Activated naive CD4-positive, alpha-beta T cell treated with anti-CD3 and anti-CD28 coated beads for 36 hours (primary cell): ENCODE measurements at places on chromosomes 1 and 21. TPM values are rescaled to one million over a fixed set of nuclear protein-coding genes. Genes with fewer than 3 reads are reported as not detected.

GRCh38 chr1:51514733-51515132, 4.3 kb downstream of the EPS15 start:
- H3K4me3 ChIP-seq: no peak overlapping the region
- H3K27me3 ChIP-seq: no peaks in the 10 kb centered on the region
- DNase-seq: no peak

DNA sequence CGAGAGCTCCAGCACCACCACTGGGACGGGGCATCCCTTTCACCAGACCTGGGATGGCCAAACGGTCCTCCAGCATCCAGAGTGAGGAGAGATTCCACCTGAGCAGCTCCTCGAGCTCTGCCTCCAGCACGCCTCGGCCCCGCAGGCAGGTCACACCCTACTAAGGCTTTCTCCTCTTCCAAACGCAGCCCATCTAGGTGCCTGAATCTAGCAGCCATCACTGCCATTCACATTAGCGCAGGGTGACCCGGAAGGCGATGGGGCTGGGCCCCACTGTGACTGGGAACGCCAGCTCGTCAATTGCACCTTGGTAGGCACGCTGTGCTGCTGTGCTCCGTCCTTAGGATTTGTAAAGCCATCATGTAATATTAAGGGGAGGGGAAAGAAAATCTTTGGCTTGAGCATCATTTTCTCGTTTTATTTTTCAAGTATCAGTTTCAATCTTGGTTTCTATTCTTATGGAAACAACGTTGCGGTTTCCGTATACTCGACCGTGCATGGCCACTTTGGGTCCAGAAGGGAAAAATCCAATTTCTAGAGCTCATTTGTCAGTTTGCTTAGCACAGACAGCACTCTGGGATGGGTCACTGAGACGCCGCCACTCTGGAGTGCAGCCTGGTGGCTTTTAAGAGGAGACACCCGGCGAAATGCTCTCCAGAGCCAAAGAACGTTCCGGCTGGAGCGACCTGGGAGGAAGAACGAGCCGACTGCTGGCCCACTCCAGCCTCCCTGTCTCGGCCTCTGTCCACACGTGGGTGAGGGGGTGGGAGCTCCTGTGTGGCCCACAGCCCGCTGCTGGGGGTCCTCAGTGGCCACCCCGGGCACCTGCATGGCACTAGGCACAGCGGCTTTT, 173.6 kb downstream of the PRDM16 start:
- no peak for DNase-seq
- no peaks in the 10 kb centered on the region for H3K36me3 ChIP-seq
- peaks cover 6% of the 10 kb centered on the region for H3K27me3 ChIP-seq
- H3K4me1 ChIP-seq: no peaks in the 10 kb centered on the region

DNA sequence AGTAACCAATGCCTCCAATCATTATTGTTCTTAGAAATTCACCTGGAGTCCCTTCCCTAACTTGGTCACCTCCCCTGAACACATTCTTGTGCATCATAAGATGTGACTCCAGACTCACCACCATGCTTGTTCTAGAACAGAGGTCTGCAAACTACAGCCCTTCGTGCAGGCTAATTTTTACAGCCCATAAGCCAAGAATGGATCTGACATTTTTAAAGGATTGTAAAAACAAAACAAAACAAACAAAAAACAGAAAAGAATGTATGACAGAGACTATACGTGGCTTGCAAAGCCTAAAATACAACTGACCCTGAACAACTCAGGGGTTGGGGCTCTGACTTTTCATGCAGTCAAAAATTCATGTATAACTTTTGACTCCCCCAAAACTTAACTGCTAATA, 6.2 kb upstream of the HIVEP3 start:
- H3K36me3 ChIP-seq: no peaks in the 10 kb centered on the region
- H3K4me3 ChIP-seq: no peak overlapping the region
- peaks cover 11% of the 10 kb centered on the region for H3K4me1 ChIP-seq
- no peak overlapping the region for H3K27ac ChIP-seq
- no peak for DNase-seq
- H3K27me3 ChIP-seq: no peaks in the 10 kb centered on the region

- peaks cover 64% of the 10 kb centered on the region for H3K27me3 ChIP-seq
- DNase-seq: no peak
- H3K27ac ChIP-seq: no peak overlapping the region
- no peaks in the 10 kb centered on the region for H3K36me3 ChIP-seq
- H3K4me1 ChIP-seq: peaks cover 8% of the 10 kb centered on the region
These were observed 787 bp downstream of the GRIK3 start for GRCh38 chr1:37033355-37034101.

GRCh38 chr1:54360165-54361005, 45.8 kb downstream of the SSBP3 start:
- peaks cover 84% of the 10 kb centered on the region for H3K4me1 ChIP-seq
- H3K4me3 ChIP-seq: no peak overlapping the region
- no peaks in the 10 kb centered on the region for H3K27me3 ChIP-seq
- H3K27ac ChIP-seq: no peak overlapping the region

- H3K27ac ChIP-seq: no peak overlapping the region
- no peaks in the 10 kb centered on the region for H3K27me3 ChIP-seq
- no peak for DNase-seq
- H3K36me3 ChIP-seq: peaks cover 5% of the 10 kb centered on the region
- no peak overlapping the region for H3K4me3 ChIP-seq
- peaks cover 16% of the 10 kb centered on the region for H3K4me1 ChIP-seq
These were observed 99.2 kb upstream of the BTG3 start for GRCh38 chr21:17711896-17712295.

DNA sequence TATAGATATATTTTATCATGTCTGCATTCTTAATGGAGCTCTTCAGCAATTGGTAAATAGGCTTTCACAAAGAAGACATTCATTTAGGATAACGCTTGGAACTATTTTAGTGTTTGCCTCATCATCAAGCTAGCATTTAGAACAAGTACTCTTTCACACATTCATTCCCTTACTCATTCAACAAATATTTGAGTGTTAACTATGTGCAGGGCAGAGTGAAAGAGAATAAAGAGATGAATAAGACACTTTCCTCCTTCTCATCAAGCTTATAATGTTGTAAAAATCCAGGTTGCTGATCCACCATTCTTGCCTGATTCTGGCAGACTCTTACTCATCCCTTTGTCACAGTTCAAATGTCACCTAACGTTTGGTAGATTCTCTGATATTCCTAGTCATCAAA, 386.3 kb upstream of the BEND5 start:
- no peak overlapping the region for H3K4me3 ChIP-seq
- no peak overlapping the region for H3K27ac ChIP-seq
- no peaks in the 10 kb centered on the region for H3K27me3 ChIP-seq
- H3K4me1 ChIP-seq: no peaks in the 10 kb centered on the region
- DNase-seq: no peak
- no peaks in the 10 kb centered on the region for H3K36me3 ChIP-seq

GRCh38 chr1:89609781-89610456, 23.0 kb upstream of the LRRC8C start:
- H3K27ac ChIP-seq: peak overlapping the region; percentile 91
- DNase-seq: peak; percentile 37
- no peaks in the 10 kb centered on the region for H3K36me3 ChIP-seq
- peaks cover 90% of the 10 kb centered on the region for H3K4me1 ChIP-seq

DNA sequence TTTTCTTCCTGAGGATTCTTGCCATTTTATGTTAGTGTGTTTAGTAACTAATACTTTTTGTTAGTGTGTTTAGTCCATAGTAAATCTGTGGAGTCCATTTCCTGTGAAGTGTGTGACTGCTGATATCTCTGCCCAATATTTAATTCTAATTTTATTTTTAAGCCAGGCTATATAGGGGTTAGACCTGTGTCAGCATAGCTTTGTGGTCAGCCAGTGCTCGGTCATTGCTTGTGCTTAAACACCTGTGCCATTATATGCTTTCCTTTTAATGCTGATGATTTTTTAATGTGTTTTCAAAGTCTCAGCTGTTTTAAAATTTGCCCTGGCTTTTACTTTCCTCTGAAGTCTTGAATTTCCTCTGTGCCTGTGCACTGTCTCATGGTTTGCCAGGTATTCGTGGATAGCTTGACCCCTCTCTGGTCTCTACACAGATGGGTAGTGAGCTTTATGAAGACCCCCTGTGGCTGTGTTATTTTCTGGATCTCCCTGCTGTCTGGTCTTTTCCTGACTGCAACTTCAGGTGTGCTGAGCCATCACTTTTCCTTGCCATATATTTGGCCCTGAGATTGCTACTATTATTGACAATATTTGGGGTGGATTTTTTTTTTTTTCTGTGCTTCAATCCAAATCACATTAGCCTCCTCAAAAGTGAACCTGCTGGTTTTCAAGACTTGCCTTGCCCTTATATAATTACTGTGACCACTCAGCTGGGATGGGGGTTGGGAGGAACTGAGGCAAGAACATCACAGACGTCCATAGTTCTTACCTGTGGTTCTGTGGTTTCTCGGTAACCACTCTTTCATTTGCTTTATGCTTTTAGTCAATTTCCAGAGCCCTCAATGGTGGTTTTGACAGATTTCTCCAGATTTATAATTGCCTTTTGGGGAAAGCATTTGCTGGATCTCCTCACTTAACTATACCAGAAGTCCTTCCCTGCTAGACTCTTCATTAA, 59.6 kb downstream of the RPS6KC1 start:
- no peaks in the 10 kb centered on the region for H3K27me3 ChIP-seq
- DNase-seq: no peak
- H3K4me1 ChIP-seq: peaks cover 7% of the 10 kb centered on the region
- H3K27ac ChIP-seq: no peak overlapping the region

GRCh38 chr1:103254691-103255090, 146.4 kb upstream of the COL11A1 start:
- no peaks in the 10 kb centered on the region for H3K27me3 ChIP-seq
- no peak overlapping the region for H3K27ac ChIP-seq
- DNase-seq: no peak
- H3K4me3 ChIP-seq: no peak overlapping the region
- H3K4me1 ChIP-seq: no peaks in the 10 kb centered on the region

- no peak overlapping the region for H3K4me3 ChIP-seq
- H3K27me3 ChIP-seq: no peaks in the 10 kb centered on the region
- no peak for DNase-seq
- no peaks in the 10 kb centered on the region for H3K4me1 ChIP-seq
- H3K36me3 ChIP-seq: no peaks in the 10 kb centered on the region
These were observed 443.4 kb upstream of the C1orf87 start for GRCh38 chr1:60516996-60517395.

- H3K4me3 ChIP-seq: no peak overlapping the region
- no peak for DNase-seq
- H3K27me3 ChIP-seq: no peaks in the 10 kb centered on the region
- peaks cover 43% of the 10 kb centered on the region for H3K36me3 ChIP-seq
These were observed 22.4 kb downstream of the PTPN22 start for GRCh38 chr1:113849072-113849471.

- H3K36me3 ChIP-seq: no peaks in the 10 kb centered on the region
- H3K4me1 ChIP-seq: peaks cover 46% of the 10 kb centered on the region
- DNase-seq: no peak
- no peaks in the 10 kb centered on the region for H3K27me3 ChIP-seq
- peak overlapping the region; percentile 52 for H3K4me3 ChIP-seq
These were observed 231.7 kb upstream of the B3GALT2 start for GRCh38 chr1:193417945-193418744.

DNA sequence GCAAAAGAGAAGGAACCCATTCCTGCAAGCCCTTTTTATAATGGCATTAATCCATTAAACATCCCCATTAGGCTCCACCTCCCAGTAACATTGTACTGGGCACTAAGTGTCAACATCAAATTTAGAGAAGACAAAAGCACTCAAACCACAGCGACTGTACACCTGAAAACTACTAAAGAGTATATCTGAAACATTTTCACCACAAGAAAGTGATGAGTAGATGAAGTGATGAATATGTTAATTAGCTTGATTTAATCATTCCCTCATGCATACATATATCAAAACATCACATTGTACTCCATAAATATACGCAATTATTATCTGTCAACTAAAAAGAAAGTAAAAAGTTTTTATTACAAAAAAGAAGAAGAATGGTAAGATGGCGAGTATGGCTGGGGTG, 26.4 kb downstream of the ACP6 start:
- H3K4me3 ChIP-seq: no peak overlapping the region
- DNase-seq: no peak
- peaks cover 44% of the 10 kb centered on the region for H3K4me1 ChIP-seq
- no peak overlapping the region for H3K27ac ChIP-seq

GRCh38 chr1:212228076-212228475, 57.1 kb upstream of the PPP2R5A start:
- no peaks in the 10 kb centered on the region for H3K27me3 ChIP-seq
- no peak for DNase-seq
- no peaks in the 10 kb centered on the region for H3K36me3 ChIP-seq
- H3K4me1 ChIP-seq: peaks cover 23% of the 10 kb centered on the region
- H3K27ac ChIP-seq: no peak overlapping the region
- H3K4me3 ChIP-seq: no peak overlapping the region

- H3K36me3 ChIP-seq: peaks cover 12% of the 10 kb centered on the region
- H3K27ac ChIP-seq: no peak overlapping the region
- H3K27me3 ChIP-seq: no peaks in the 10 kb centered on the region
- no peak for DNase-seq
- H3K4me1 ChIP-seq: no peaks in the 10 kb centered on the region
These were observed 173.9 kb downstream of the LTN1 start for GRCh38 chr21:28818663-28819278.

GRCh38 chr1:32040711-32041110, 27.0 kb downstream of the KHDRBS1 start:
- H3K4me1 ChIP-seq: peaks cover 3% of the 10 kb centered on the region
- no peak for DNase-seq
- peak overlapping the region; percentile 53 for H3K27ac ChIP-seq
- no peak overlapping the region for H3K4me3 ChIP-seq
- no peaks in the 10 kb centered on the region for H3K27me3 ChIP-seq
- peaks cover 42% of the 10 kb centered on the region for H3K36me3 ChIP-seq

- H3K27me3 ChIP-seq: no peaks in the 10 kb centered on the region
- DNase-seq: peak; percentile 71
- no peak overlapping the region for H3K4me3 ChIP-seq
- H3K27ac ChIP-seq: peak overlapping the region; percentile 73
- H3K4me1 ChIP-seq: peaks cover 25% of the 10 kb centered on the region
These were observed 172.7 kb downstream of the TGFBR3 start for GRCh38 chr1:91712981-91713841.

DNA sequence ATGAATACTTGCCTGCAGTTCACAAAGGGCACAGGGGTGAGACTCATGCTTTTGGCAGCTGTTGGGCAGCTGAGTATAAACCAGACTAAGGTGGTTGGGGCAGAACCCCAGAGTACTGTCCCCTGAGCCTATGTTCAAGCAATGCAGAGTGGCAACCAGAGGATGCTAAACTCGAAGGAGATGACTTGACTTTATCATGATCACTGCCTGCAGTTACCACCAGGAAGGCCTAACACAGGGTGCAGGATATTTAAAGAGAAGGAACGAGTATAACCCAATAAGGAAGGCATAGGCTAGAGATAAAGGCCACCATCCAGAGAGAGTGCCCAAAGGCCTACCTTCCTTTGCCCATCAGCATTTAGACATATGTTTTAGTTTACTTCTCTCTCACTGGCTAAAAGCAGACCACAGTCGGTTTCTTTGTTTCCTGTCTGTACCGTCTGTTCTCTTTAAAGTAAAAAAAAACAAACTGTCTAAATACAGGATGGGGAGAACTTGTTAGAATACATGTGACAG, 83.3 kb downstream of the MPZL1 start:
- H3K4me1 ChIP-seq: peaks cover 24% of the 10 kb centered on the region
- peak overlapping the region; percentile 65 for H3K27ac ChIP-seq
- no peaks in the 10 kb centered on the region for H3K36me3 ChIP-seq
- no peak overlapping the region for H3K4me3 ChIP-seq
- H3K27me3 ChIP-seq: no peaks in the 10 kb centered on the region

GRCh38 chr1:228293816-228294500, 86.1 kb downstream of the OBSCN start:
- DNase-seq: no peak
- H3K4me1 ChIP-seq: no peaks in the 10 kb centered on the region

ADAMTS5 gene
- not detected for total RNA-seq

KANK4 gene
- not detected for total RNA-seq

FAM177B gene
- total RNA-seq: not detected

ADGRB2 gene
- 0.24 TPM for total RNA-seq

TNFAIP8L2 gene
- total RNA-seq: 10.5 TPM

BEST4 gene
- 0.74 TPM for total RNA-seq

MYBPHL gene
- total RNA-seq: not detected

LDLRAD2 gene
- not detected for total RNA-seq

MNDA gene
- not detected for total RNA-seq
